Fibroblast of skin of left biceps (primary cell): ENCODE measurements at places on chromosomes 6 and 20.
A peak's percentile ranks its signal among the peaks of the same experiment; 100 is the strongest.

DNA sequence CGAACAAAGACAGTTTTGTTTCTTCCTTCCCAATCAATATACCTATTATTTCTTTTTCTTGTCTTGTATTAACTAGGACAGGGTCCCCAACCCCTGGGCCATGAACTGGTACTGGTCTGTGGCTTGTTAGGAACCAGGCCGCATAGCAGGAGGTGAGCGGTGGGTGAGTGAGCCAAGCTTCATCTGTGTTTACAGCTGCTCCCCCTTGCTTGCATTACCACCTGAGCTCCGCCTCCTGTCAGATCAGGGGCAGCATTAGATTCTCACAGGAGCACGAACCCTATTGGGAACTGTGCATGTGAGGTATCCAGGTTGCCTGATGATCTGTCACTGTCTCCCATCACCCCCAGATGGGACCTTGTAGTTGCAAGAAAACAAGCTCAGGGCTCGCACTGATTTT is 151.9 kb downstream of the CDKAL1 start:
- DNase-seq, result no peak

- no peak for DNase-seq
Observed at GRCh38 chr20:51396365-51396909, 146.1 kb downstream of the NFATC2 start.

- no peak for DNase-seq
Observed at GRCh38 chr20:21017528-21018085, 88.6 kb downstream of the LINC00237 start.

GRCh38 chr20:19624221-19624965 is 133.7 kb upstream of the RIN2 start:
- DNase-seq, result no peak

GRCh38 chr6:33390767-33391277 is 801 bp upstream of the KIFC1 start:
- no peak for DNase-seq

DNA sequence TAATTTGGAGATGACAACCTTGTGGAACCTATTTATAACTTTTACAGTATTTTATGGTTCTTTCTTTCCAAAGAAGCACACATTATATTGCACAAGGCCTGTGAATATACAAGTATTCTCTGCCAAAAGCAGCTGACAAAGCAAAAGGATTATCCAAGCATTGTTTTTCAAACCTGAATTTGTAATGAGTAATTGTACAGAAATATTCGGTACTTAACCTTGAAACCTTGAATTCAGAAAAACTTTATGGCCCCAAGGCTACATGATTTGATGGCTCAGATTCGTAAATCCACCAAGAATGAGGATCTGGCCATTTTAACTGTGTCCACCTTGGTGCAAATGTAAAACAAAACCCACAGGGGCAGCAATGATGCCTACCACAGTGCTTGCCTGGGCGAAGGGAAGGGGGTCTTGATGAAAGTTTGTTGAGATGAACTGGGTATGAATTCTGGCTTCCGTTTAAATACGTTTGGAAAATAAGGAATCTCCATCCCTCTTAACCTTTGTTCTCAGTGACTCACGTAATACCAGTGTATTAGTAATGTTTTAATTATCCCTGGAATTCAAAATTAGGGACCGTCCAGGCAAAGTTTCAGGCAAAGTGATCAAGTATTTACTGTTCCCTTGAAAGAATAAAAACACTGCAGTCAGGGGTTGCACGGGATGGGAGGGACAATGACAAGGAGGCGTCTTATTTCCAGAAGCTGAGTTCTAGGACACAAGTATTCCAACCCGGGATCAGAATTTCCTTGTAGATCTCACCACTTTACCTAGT is 2.7 kb upstream of the RBM24 start:
- peak; percentile 30 for DNase-seq

DNA sequence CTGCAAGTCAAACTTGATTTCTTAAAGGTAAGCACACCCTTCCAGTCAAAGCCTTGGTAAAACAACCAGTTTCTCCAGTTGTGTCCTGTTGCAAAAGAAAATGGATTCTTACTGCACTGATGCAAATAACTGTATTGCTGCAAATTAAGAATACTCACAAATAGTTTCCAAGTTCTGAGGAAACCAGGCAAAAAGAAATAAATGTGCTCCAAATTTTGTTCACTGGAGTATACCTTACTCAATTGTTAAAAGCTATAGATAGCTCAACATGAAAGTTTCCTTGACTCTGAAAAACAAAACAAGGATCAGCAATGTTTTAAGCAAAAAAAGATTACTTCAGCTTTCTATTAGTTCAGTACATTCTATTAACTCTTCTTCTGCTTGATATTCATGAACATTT is 75.2 kb downstream of the SLC16A10 start:
- DNase-seq, result no peak

DNA sequence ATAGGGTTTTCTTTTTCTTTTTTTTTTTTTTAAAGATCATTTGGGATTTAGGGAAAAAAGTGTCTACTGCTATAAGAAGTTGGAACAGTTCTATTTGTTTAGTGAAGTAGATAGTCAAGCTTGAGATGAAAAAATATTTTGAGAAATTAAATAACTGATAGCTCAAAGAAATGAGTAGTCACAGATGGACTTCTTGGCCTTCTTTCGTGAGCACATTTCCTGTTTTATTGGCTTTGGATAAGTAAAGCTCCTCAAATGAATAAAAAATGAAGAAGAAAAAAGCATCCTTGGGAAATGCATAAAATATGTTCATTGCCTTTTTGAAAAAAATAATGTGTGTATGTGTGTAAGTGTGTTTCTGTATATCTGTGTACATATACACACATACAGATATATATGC is 515.9 kb downstream of the GRIK2 start:
- no peak for DNase-seq

DNA sequence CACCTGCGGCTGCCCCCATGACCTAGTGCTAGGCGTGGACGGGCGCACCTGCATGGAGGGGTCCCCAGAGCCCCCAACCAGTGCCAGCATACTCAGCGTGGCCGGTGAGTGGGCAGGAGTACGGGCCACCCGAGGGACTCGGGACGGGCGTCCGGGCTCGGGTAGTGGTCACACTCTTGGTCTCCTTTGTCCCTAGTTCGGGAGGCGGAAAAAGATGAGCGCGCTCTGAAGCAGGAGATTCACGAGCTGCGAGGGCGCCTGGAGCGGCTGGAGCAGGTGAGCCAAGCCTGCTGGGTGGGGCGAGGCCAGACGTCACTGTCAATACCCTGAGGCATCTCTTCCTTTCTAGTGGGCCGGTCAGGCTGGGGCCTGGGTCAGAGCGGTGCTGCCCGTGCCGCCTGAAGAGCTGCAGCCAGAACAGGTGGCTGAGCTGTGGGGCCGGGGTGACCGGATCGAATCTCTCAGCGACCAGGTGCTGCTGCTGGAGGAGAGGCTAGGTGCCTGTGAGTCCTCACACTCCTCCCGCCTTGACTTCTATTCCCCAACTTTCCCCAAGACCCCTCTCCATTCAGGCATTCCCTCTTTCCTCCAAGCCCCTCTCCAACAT is 2.9 kb downstream of the EGFL8 start:
- DNase-seq, result no peak

DNA sequence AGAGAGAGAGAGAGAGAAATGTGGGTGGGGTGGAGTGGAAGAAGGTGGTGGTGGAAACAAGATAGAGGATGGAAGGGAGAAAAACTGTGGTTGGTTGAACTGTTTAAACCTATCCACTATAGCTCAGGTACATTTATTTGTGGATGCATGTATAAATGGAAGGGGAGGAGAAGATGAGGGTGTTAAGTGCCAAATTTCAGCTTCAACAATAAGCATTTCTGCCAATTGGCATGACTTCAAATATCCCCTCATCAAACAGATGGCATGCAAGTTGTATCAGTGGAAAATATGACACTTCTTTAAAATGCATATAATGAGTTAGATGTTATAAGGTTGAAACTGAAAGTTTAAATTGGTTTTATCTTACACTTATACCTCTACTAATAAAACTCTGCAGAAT is 216.1 kb downstream of the LMBRD1 start:
- no peak for DNase-seq

- no peak for DNase-seq
Observed at GRCh38 chr6:3798055-3798919, 46.8 kb upstream of the PXDC1 start.

DNA sequence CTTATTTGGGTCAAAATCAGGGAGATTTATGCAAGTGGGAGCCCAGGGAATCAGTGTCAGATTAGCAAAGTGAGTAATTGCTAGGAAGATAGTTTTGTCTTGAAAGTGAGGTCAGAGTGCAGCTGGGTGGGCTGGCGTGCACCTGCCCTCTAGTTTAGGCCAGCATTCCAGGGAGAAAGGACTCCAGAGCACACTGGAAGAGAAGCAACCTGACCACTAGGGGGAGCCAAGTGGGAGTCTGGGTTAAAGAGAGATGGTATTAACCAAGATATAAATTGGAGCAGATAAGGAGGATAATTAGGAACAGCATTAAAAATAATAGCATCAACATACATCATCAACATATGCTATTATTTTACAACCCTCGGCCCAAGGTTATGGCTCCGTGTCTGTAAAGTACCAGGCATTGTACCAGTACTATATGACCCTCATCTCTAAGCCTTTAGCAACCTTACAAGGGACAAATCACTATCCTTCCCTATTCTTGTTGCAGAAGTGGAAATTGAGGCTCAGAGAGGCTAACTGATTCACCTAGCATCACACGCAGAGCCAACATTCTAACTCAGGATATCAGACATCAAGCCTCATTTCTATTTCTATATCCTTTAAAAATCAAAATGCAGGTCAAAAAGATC is 57.8 kb downstream of the SLC2A10 start:
- DNase-seq, result no peak

DNA sequence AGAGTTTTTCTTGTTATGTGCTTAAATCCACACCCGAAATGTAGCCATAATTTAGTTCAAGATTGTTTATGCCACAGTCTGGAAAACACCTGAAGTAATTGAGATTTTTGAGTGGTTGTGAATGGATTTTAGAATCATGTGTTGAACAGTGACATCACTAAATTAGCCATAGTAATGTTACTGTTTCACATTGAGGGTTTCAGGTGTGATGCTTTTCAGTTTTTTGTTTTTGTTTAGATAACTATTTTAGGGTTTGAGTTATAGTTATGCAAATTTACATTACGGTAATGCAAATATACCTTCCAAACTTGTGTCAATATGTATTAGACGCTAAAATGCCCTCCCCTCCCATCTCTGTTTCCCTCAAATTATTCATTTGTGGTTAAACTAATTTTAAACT is 22.9 kb downstream of the QKI start:
- DNase-seq, result no peak

DNA sequence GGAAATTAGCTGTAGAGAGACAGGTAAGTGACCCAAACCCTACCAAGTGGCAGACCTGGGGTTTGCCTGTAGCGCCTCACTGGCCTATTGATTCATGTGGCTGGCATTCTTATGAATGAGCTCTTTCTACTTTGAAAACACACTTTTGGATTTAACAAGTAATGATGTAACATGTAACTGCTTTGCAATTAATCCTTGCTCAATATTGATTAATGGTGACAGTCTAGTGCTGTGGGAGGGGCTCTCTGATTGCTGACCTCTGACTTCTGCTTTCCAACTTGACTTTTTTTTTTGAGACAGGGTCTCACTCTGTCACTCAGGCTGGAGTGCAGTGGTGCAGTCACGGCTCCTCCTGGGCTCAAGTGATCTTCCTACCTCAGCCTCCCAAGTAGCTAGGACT is 82.7 kb downstream of the TIAM2 start:
- DNase-seq, result no peak

DNA sequence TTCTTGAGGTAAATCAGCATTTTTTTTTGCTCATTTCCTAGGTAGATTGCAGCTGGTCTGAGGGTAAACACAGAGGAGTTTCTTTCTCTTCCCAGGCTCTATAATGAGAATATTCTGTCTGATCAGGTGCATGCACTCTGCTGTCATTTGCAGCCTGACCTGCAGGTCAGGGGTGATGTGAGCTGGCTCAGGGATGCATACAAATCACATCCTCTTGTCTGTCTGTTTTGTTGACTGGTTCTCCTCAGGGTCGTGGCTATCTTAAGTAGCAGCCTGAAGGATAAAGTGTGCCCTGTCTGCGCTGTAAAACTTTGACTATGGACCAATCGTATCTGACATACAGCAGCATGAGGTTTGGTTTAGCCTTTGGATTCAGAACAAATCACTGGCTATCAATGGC is 183.4 kb upstream of the POU3F2 start:
- DNase-seq, result no peak

- no peak for DNase-seq
Observed at GRCh38 chr20:23251779-23252178, 98.8 kb upstream of the NXT1 start.

GRCh38 chr6:29426654-29427053 is 11.9 kb downstream of the OR12D1 start:
- DNase-seq, result no peak

DNA sequence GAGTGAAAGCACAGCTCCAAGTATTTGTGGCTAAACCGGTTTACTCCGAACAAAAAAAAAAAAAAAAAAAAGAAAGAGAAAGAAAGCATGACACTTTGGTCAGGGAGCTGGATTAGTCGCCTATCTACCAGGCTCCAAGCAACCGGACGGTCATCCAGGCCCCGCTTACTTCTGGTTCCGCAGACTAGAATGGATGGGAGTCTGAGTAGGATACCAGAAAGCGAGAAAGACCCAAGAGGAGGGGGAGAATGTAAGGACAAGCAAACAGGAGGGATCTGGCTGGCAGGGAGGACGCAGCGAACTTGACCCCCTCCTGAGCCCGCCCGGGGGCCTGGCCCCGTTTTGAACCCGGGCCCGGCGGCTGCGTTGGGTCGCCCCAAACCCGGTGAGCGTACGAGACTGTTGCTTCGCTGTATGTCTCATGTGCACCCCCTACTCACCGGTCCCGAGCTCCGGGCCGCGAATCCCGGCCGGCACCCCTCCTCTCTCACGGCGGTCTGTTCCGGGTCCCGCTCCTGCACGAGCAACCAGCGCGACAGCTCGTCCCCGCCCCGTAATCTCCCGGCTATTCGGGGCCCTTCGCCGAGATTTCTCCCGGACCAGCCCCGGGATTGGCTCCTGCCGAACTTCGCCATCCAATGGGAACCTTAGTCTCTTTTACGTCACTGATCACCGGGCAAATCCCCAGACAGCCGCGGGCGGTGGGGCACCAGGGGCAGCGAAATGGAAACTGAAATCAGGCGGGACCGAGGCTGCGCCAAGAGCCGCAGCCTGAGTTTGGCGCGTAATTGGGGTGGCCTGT is at the start of gene TRIM26:
TSS of gene TRIM26 (minus strand) at position 542 of the 802 bp plus-strand sequence. CDS start 14,303 bp downstream, outside the sequence.
- peak; percentile 90 for DNase-seq

DNA sequence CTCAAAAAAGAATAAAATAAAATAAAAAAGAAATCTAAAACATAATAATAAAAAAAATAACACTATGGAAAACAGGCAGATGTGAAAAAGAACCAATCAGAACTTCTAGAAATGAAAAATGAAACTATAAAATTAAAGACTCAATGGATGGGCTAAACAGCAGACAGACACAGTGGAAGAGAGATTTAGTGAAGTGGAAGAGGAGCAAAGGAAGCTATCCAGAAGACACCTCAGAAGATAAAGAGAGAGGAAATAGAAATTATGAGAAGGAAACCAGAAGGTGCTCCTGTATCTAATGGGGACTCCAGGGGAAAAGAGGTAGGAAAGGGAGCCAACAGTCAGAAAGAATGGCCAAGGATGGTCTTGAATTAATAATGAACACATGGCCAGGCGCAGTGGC is 18.5 kb downstream of the LAMA5 start:
- DNase-seq, result no peak
